Mucosa of descending colon (tissue), 3 donors: ENCODE measurements at places on chromosomes 1 and 21. TPM values are rescaled to one million over a fixed set of nuclear protein-coding genes. Genes with fewer than 3 reads are reported as not detected.

DNA sequence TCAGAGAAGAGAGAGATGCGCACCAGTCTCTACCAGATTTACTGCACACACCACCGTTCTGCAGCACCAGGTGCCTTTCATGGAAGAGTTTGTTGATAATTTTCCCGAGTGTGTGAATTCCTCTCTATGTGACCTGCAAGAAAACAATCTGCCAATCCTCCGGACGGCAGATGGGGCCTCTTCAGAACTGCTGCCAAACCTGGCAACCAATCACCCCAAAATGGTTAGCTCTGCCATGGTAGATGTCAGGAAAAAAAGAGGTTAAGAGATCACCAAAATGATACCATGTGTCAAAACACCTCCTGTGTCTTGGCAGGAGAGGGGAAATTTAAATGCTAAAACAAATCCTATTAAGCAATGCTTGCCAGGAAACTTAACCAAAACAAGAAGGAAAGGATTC is 96.5 kb downstream of the DAB1 start:
- DNase-seq = no peak

GRCh38 chr1:26124418-26125331 is 13.1 kb downstream of the PDIK1L start:
- no peak for DNase-seq

GRCh38 chr1:24316645-24317044 is 2.5 kb upstream of the GRHL3 start:
- DNase-seq = no peak

Gene CD101
- 4.7 TPM for total RNA-seq

Gene ESRRG
- 1.1 TPM for total RNA-seq
